Activated CD4-positive, alpha-beta T cell treated with anti-CD3 and anti-CD28 coated beads, Interleukin-2, amount 10 ng/mL, durations not matched to agents 7 days and 5 days (primary cell): ENCODE measurements at places on chromosomes 1 and 21. TPM values are rescaled to one million over a fixed set of nuclear protein-coding genes. Genes with fewer than 3 reads are reported as not detected.

PTPN7 gene
- 183 TPM for total RNA-seq

CHD5 gene
- 0.96 TPM for total RNA-seq

JAK1 gene
- 212 TPM for total RNA-seq

CD160 gene
- total RNA-seq: not detected

NSL1 gene
- total RNA-seq: 42.8 TPM

LAPTM5 gene
- total RNA-seq: 584 TPM

GCSAML gene
- not detected for total RNA-seq

CYP4A11 gene
- not detected for total RNA-seq

SAMD13 gene
- 0.15 TPM for total RNA-seq

LAMB3 gene
- 1.9 TPM for total RNA-seq
